Left ventricle myocardium inferior (tissue), 1 donor: ENCODE measurements at places on chromosomes 16 and 17. TPM values are rescaled to one million over a fixed set of nuclear protein-coding genes. Genes with fewer than 3 reads are reported as not detected.

- peaks cover 3% of the 10 kb centered on the region for H3K4me1 ChIP-seq
- H3K4me3 ChIP-seq, result no peak overlapping the region
- H3K27me3 ChIP-seq, result no peaks in the 10 kb centered on the region
- DNase-seq, result no peak
- H3K27ac ChIP-seq, result no peak overlapping the region
Observed at GRCh38 chr16:65497571-65497970, 375.7 kb upstream of the CDH11 start.

- no peak for DNase-seq
- no peak overlapping the region for H3K27ac ChIP-seq
- peaks cover 21% of the 10 kb centered on the region for H3K27me3 ChIP-seq
Observed at GRCh38 chr16:66290431-66290830, 76.1 kb upstream of the CDH5 start.

- peaks cover 13% of the 10 kb centered on the region for H3K4me1 ChIP-seq
- DNase-seq, result no peak
- H3K27ac ChIP-seq, result no peak overlapping the region
- H3K36me3 ChIP-seq, result peaks cover 20% of the 10 kb centered on the region
- no peaks in the 10 kb centered on the region for H3K27me3 ChIP-seq
Observed at GRCh38 chr17:75067856-75068255, 19.9 kb upstream of the SLC16A5 start.

GRCh38 chr17:13953841-13954240 lies 115.5 kb upstream of the COX10 start:
- no peaks in the 10 kb centered on the region for H3K27me3 ChIP-seq
- no peak overlapping the region for H3K27ac ChIP-seq
- H3K4me3 ChIP-seq, result no peak overlapping the region

GRCh38 chr17:59641799-59642484 lies 22.2 kb downstream of the CLTC start:
- peaks cover 12% of the 10 kb centered on the region for H3K36me3 ChIP-seq
- no peak overlapping the region for H3K27ac ChIP-seq
- H3K4me3 ChIP-seq, result no peak overlapping the region
- DNase-seq, result no peak
- H3K4me1 ChIP-seq, result peaks cover 89% of the 10 kb centered on the region

DNA sequence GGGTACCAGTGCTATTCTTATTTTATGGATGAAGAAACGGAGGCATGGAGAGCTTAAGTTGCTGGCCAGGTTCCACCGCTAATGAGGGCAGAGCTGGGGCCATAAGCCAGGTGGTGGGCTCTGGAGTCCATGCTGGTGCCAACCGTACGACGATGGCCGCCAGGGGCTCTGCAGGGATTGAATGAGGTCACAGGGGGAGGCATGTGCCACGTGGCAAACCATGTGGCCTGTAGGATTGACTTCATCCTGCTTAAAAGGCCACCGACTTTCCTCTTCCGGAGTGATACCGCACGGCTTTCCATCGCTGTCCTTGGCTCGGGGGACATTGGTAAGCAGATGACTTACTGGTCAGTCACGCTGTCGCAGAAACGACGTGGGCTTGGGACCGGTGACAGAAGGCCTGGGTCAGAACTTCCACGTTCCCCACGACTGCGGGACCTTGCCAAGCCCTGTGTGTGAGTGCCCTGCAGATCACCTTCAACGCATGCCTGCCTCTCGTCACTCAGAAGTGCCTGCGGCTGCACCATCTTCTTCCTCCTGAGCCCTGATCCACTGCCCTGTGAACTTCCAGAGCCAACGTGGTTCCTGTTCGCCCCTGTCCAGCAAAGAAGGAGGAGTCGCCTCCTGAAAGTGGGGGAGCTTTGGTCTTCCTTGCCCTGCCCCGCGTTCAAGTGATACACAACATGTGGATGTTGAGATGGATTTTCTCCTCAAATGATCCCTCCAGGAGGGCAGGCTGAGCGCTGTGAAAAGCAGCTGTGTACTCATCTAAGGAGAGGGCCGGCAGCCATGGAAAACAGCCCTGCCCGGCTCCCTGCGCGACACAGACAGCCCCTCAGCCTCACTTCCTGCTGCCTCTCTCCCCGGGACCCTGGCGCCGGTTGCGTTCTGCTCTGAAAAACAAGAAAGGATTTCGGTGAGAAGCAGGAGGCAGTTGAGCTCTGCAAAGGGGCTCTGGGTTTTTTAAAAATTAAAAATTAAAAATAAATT lies 176.7 kb downstream of the C16orf95 start:
- H3K36me3 ChIP-seq, result no peaks in the 10 kb centered on the region
- no peak overlapping the region for H3K27ac ChIP-seq
- no peaks in the 10 kb centered on the region for H3K4me1 ChIP-seq
- DNase-seq, result no peak
- peaks cover 39% of the 10 kb centered on the region for H3K27me3 ChIP-seq

DNA sequence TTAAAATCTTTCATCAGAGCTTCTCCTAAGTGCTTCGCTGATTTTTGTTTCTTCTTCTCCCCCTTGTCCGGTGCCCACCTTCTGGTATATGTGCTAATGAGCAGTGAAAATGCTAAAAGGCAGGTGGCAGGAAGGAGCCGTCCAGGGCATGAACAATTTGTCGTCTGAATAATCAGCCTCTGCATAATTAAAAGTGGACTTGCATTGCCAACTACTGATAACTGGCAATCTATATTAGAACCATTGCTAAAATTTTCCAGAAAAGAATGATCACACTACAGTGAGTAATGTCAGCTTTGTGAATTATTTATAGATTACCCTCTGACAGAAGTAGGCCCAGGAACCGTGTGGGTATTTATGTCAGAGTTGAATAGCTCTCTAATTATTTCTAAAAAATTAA lies 28.1 kb downstream of the SERPINF1 start:
- no peaks in the 10 kb centered on the region for H3K27me3 ChIP-seq
- H3K4me1 ChIP-seq, result peaks cover 49% of the 10 kb centered on the region
- peaks cover 5% of the 10 kb centered on the region for H3K36me3 ChIP-seq
- peak overlapping the region; percentile 65 for H3K27ac ChIP-seq
- no peak overlapping the region for H3K4me3 ChIP-seq
- no peak for DNase-seq

DNA sequence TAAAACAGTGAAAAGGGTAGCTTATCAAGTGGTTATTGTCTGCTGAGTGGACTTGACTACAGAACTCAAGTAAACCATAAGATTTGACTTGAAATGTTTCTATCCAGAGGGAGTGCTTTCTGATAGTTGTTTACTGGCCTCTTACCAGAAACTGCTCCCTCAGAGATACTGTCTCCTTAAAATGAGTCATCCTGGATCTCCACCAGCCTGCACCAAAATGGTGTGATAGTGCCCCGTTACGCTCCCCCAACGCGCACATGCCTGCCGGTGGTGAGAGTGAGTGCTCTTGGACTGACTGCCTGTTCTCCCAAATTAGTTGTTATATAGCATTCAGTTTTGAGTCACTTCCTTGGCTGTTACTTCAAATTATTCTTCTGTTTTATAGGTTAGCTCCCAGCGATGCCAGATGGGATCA lies 22.9 kb downstream of the PRCD start:
- no peak for DNase-seq
- no peaks in the 10 kb centered on the region for H3K27me3 ChIP-seq
- H3K4me3 ChIP-seq, result peak overlapping the region; percentile 6
- peaks cover 72% of the 10 kb centered on the region for H3K4me1 ChIP-seq
- H3K27ac ChIP-seq, result peak overlapping the region; percentile 47

DNA sequence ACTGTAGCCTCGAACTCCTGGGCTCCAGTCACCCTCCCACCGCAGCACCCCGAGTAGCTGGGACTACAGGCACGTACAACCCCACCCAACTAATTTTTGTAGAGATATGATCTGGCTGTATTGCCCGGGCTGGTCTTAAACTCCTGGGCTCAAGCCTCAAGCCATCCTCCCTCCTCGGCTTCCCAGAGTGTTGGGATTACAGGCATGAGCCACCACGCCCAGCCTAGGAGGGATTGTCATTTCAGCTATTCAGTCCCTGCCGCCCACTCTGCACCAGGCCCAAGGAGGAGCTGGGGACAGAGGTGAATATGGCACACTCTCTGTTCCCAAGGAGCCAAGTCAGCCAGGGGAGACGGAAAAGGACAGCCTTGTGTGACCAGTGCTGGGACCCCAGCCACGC lies 256.2 kb downstream of the PARN start:
- H3K36me3 ChIP-seq, result no peaks in the 10 kb centered on the region
- DNase-seq, result no peak
- H3K27ac ChIP-seq, result no peak overlapping the region
- no peaks in the 10 kb centered on the region for H3K4me1 ChIP-seq

GRCh38 chr17:61456061-61456681 lies 3.9 kb downstream of the TBX4 start:
- H3K4me1 ChIP-seq, result peaks cover 40% of the 10 kb centered on the region
- H3K27me3 ChIP-seq, result peaks cover 100% of the 10 kb centered on the region
- H3K4me3 ChIP-seq, result no peak overlapping the region
- no peak overlapping the region for H3K27ac ChIP-seq
- no peaks in the 10 kb centered on the region for H3K36me3 ChIP-seq

- DNase-seq, result no peak
- H3K4me1 ChIP-seq, result no peaks in the 10 kb centered on the region
- peaks cover 23% of the 10 kb centered on the region for H3K27me3 ChIP-seq
- no peak overlapping the region for H3K4me3 ChIP-seq
- no peak overlapping the region for H3K27ac ChIP-seq
- no peaks in the 10 kb centered on the region for H3K36me3 ChIP-seq
Observed at GRCh38 chr17:62119373-62119772, 54.3 kb upstream of the MED13 start.

DNA sequence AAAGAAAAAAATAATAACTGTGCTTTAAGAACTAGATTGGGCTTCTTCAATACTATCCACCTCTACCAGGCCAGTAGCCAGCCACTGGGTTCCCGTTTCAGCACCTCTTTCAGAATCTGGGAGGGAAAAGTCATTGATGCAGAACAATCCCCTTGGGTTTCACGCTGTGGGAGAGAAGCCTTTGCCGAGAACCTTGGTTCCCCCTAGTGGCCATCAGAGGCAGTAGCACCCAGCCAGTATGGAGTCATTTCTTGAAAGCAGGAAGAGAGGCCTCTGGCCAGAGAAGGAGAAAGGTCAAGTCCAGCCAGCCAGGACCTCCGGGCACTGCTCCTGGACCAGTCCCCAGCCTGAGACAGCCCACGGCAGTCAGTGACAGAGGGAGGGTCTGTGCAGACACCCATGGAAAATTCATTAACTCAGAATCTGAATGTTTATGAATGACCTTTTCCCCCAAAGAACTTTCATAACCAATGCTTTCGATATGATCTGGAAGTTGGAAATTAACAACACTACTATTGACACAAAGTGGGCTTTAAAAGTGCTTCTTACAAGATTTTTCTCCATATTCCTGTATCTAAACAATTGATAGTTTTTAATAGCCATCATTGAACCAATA lies 51.2 kb upstream of the CDH5 start:
- H3K27me3 ChIP-seq, result no peaks in the 10 kb centered on the region
- H3K36me3 ChIP-seq, result no peaks in the 10 kb centered on the region
- no peak overlapping the region for H3K4me3 ChIP-seq
- peaks cover 11% of the 10 kb centered on the region for H3K4me1 ChIP-seq

DNA sequence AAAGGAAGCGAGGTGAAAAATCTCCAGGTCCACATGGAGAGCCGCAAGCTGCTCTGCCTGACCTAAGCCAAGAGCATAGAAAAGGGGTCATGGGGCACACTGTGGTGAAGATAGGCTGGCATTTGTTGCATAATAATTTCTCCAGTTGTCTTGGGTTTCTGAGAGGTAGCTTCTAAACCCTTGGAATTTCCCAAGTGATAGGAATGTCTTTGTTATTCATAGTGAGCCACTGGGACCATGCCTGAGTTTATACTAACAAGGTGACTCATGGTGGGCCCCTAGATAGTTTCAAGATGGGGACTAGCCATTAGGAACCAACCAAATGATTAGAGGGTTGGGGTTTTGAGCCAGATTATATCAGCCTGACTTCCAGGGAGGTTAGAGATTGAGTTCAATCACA lies 25.6 kb downstream of the SOST start:
- H3K4me3 ChIP-seq, result no peak overlapping the region
- H3K36me3 ChIP-seq, result no peaks in the 10 kb centered on the region
- H3K27me3 ChIP-seq, result no peaks in the 10 kb centered on the region
- no peak for DNase-seq
- peaks cover 9% of the 10 kb centered on the region for H3K4me1 ChIP-seq

GRCh38 chr16:11494433-11494832 lies 92.3 kb downstream of the LITAF start:
- no peaks in the 10 kb centered on the region for H3K36me3 ChIP-seq
- H3K4me3 ChIP-seq, result no peak overlapping the region
- H3K4me1 ChIP-seq, result peaks cover 35% of the 10 kb centered on the region

- no peak overlapping the region for H3K4me3 ChIP-seq
- H3K36me3 ChIP-seq, result no peaks in the 10 kb centered on the region
- no peak overlapping the region for H3K27ac ChIP-seq
- no peak for DNase-seq
Observed at GRCh38 chr17:11880714-11881113, 116.6 kb downstream of the ZNF18 start.

- H3K36me3 ChIP-seq, result no peaks in the 10 kb centered on the region
- peak overlapping the region; percentile 90 for H3K27ac ChIP-seq
- no peaks in the 10 kb centered on the region for H3K27me3 ChIP-seq
- DNase-seq, result no peak
Observed at GRCh38 chr17:39701012-39701783, 1.3 kb downstream of the ERBB2 start.

GRCh38 chr16:10918294-10919002 lies 23.8 kb downstream of the DEXI start:
- H3K4me3 ChIP-seq, result peak overlapping the region; percentile 57
- H3K36me3 ChIP-seq, result peaks cover 7% of the 10 kb centered on the region
- H3K27ac ChIP-seq, result peak overlapping the region; percentile 89
- peaks cover 51% of the 10 kb centered on the region for H3K4me1 ChIP-seq
- no peaks in the 10 kb centered on the region for H3K27me3 ChIP-seq

GRCh38 chr16:48556913-48557351 lies 53.0 kb downstream of the N4BP1 start:
- H3K36me3 ChIP-seq, result peaks cover 17% of the 10 kb centered on the region
- no peaks in the 10 kb centered on the region for H3K27me3 ChIP-seq
- no peak overlapping the region for H3K4me3 ChIP-seq
- peak overlapping the region; percentile 57 for H3K27ac ChIP-seq

- peaks cover 20% of the 10 kb centered on the region for H3K4me1 ChIP-seq
- no peak overlapping the region for H3K27ac ChIP-seq
- H3K36me3 ChIP-seq, result no peaks in the 10 kb centered on the region
- peaks cover 49% of the 10 kb centered on the region for H3K27me3 ChIP-seq
- no peak for DNase-seq
Observed at GRCh38 chr16:67423611-67424260, 7.2 kb upstream of the HSD11B2 start.

DNA sequence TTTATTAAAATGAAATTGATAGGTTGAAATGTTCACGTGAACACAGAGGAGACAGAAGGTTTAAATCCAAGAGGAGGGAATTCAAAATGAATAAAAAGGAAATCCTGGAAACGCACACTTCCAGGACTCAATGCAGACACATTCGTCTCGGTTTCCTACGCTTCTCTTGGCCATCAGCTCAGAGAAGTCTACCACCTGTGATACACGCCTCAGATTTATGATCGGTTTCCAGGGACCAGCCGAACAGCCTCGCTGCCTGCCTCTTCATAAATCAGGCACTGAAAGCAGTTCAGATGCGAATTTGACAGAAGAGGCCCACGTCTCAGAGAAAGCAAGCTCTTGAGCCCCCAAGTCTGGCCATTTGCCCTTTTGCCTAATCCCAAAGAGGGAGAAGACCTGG lies 125.5 kb upstream of the IRX3 start:
- H3K4me3 ChIP-seq, result peak overlapping the region; percentile 29
- no peaks in the 10 kb centered on the region for H3K36me3 ChIP-seq
- no peak overlapping the region for H3K27ac ChIP-seq
- DNase-seq, result no peak
- peaks cover 22% of the 10 kb centered on the region for H3K4me1 ChIP-seq
- H3K27me3 ChIP-seq, result no peaks in the 10 kb centered on the region

The ADCY9 gene
- total RNA-seq, result 44.3 TPM

The TNFSF13 gene
- total RNA-seq, result 6.3 TPM

The ALOX12B gene
- not detected for total RNA-seq

The TP53TG3D gene
- 0.80 TPM for total RNA-seq

The WWOX gene
- total RNA-seq, result 8.9 TPM

The TBC1D3D gene
- 0.49 TPM for total RNA-seq

The HAS3 gene
- total RNA-seq, result 0.27 TPM

The HSD11B2 gene
- 0.99 TPM for total RNA-seq

The MEIOC gene
- total RNA-seq, result not detected
